ENCODE measurements at places on chromosomes 7 and 10. TPM values are rescaled to one million over a fixed set of nuclear protein-coding genes. Genes with fewer than 3 reads are reported as not detected.

DNA sequence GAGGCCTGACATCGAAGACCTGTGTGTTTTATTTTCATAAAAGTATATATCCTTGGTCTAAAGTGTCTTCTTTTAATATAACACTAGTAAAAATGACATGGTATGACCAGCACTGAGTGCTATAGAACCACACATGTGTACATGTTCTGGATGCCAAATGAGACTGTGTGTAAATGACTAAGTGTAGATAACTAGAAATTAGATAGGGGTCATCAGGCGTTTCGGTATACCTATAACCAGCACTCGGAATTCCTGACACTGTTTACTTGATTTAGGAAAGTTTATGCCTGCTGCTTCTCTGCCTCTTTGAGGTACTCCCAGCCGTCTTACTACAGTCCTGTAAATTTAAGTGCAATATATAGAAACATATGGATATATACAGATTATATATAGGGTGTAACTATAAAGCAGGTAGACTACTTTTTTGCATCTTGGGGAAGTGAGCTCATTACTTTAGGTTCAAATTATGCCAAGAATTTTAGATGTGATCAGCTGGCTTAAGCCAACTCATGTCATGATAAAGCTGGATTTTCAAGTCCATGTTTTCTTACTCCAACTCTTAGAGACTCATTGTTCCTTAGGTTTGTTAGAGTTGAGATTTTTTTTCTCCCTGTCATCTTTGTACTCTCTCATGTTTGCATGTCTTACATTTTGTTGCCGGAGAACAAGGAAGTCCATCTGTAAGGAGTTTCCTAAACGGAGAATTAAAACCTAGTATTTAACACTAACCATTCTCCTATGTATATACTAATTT lies 62.9 kb downstream of the KLHDC10 start:
- H3K27ac ChIP-seq, result no peak overlapping the region
- no peaks in the 10 kb centered on the region for H3K4me1 ChIP-seq
- DNase-seq, result no peak
- no peak overlapping the region for H3K4me3 ChIP-seq

GRCh38 chr7:75653651-75654050 lies 85.1 kb downstream of the HIP1 start:
- DNase-seq, result no peak
- H3K36me3 ChIP-seq, result no peaks in the 10 kb centered on the region
- peaks cover 18% of the 10 kb centered on the region for H3K4me1 ChIP-seq
- H3K27ac ChIP-seq, result no peak overlapping the region
- H3K4me3 ChIP-seq, result no peak overlapping the region

The KIF11 gene
- 42.6 TPM for total RNA-seq

DNA sequence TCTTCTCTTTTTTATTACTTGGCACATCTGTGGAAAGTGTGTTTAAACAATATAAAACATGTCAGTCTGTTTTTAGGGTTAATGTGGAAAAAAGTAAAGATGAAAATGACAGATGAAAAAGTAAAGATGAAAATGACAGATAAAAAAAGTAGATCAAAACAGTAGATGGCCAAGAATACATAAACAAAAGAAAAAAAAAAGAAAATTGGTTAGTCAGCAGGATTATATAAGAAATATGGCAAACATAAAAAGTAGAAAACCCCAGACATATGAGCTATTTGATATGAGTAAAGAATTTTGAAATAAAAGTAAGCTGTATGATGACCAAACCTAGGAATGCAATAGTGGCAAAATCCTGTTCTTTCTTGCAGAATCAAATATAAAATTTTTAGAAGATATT lies 365.7 kb upstream of the AKR1E2 start:
- no peak for DNase-seq
- H3K4me3 ChIP-seq, result no peak overlapping the region
- no peaks in the 10 kb centered on the region for H3K27me3 ChIP-seq
- no peaks in the 10 kb centered on the region for H3K36me3 ChIP-seq
- H3K4me1 ChIP-seq, result no peaks in the 10 kb centered on the region

- H3K4me1 ChIP-seq, result peaks cover 26% of the 10 kb centered on the region
- no peak overlapping the region for H3K27ac ChIP-seq
- no peaks in the 10 kb centered on the region for H3K27me3 ChIP-seq
- no peak overlapping the region for H3K4me3 ChIP-seq
These were observed 72.5 kb upstream of the GSDME start for GRCh38 chr7:24829787-24830186.

DNA sequence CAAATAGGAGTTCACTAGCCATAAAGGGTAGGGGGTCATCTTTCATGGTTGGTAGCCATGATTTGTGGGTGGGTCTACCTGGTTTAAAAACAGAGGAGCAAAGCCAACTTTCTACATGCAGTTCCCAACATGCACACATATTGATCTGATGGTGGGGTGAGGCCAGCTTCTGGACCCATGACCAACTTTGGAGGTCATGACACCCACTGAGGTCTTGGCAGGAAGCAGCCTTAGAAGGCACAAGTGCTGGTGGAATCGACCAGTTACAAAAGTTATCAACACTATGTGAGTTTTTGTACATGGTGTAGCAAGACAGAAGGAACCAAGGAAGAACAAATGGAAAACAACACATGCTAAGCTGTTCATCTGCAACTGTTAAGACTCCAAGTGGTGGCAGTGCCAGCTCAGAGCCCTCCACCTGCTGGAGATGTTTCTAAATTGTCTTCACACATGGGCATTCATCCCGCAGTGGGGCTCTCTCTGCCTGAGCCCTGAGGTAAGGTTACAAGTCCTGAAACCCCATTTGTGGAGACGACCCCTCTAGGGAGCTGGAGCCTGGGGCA lies 101.1 kb upstream of the TCF7L2 start:
- H3K27ac ChIP-seq, result no peak overlapping the region
- H3K4me1 ChIP-seq, result no peaks in the 10 kb centered on the region
- H3K4me3 ChIP-seq, result no peak overlapping the region
- H3K27me3 ChIP-seq, result peaks cover 5% of the 10 kb centered on the region
- DNase-seq, result no peak

The ANKRD1 gene
- 591 TPM for total RNA-seq

DNA sequence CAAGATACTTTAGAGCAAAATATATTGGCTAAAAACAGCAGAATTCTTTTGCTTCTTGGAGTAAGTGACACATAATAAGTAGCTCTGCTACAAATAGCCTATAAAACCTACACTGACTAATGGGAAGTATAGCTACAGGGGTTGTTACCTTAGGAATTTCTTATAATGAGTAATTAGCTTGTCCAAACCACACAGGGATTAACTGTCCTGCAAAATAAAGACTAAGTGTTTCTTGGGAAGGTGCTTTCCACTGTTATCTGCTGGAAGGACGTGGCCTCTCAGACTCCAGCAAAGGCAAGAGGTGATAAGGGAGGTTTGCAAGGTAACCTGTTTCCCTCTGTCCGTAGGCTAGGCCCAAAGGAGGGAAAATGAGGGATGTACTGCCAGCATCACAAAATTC lies 302.4 kb downstream of the DOCK4 start:
- H3K27ac ChIP-seq, result no peak overlapping the region
- DNase-seq, result no peak
- H3K27me3 ChIP-seq, result no peaks in the 10 kb centered on the region
- no peak overlapping the region for H3K4me3 ChIP-seq
- H3K36me3 ChIP-seq, result peaks cover 22% of the 10 kb centered on the region
- H3K4me1 ChIP-seq, result no peaks in the 10 kb centered on the region

The TUBB8 gene
- total RNA-seq, result not detected

The ICA1 gene
- total RNA-seq, result 47.1 TPM

GRCh38 chr10:1050554-1050953 lies 1.6 kb upstream of the IDI1 start:
- peaks cover 33% of the 10 kb centered on the region for H3K4me1 ChIP-seq
- H3K4me3 ChIP-seq, result peak overlapping the region; percentile 86
- H3K27me3 ChIP-seq, result no peaks in the 10 kb centered on the region
- no peak overlapping the region for H3K27ac ChIP-seq

DNA sequence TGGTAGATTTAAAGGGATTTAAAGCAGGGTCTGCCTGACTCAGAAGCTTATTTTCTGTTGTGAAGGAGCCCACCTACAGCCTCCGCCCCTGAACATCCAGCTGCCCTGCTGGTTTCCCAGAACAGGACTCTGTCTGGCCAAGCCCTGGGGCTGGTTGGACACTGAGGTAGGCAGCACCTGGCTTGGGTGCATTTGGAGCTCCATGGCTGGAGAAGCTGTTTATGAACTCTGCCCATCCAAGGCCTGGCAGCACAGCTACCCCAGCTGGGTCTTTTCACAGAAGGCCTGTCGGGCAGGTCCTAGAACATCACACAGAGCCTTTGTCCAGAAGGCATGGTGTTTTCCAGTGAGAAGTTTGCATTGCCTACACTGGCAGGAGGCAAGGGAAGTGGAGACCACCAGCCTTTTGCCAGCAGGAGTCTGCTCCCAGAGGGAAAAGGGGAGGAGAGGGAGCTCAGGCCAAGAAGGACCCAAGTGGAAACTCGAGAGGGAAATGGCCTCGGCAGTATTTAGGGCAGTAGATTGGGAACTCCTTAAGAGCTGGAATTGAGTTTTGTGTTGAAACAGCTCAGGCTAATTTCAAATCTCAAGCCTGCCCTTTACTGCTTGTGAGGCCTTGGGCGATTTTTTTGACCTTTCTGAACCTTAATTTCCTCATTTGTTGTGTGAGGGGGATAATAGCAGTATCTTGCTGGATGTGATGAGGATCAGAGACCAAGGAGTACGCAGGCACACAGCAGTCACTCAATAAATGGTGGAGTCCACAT lies 12.3 kb upstream of the PDCD4 start:
- no peaks in the 10 kb centered on the region for H3K36me3 ChIP-seq
- no peak overlapping the region for H3K27ac ChIP-seq
- DNase-seq, result no peak
- H3K4me1 ChIP-seq, result no peaks in the 10 kb centered on the region
- H3K4me3 ChIP-seq, result no peak overlapping the region
- H3K27me3 ChIP-seq, result peaks cover 2% of the 10 kb centered on the region

The ARHGEF35 gene
- total RNA-seq, result 0.82 TPM

GRCh38 chr10:27197980-27198620 lies 42.5 kb downstream of the ACBD5 start:
- no peak overlapping the region for H3K27ac ChIP-seq
- H3K4me1 ChIP-seq, result no peaks in the 10 kb centered on the region
- peaks cover 3% of the 10 kb centered on the region for H3K36me3 ChIP-seq
- no peaks in the 10 kb centered on the region for H3K27me3 ChIP-seq
- no peak overlapping the region for H3K4me3 ChIP-seq
- no peak for DNase-seq

The ATG9B gene
- total RNA-seq, result not detected

DNA sequence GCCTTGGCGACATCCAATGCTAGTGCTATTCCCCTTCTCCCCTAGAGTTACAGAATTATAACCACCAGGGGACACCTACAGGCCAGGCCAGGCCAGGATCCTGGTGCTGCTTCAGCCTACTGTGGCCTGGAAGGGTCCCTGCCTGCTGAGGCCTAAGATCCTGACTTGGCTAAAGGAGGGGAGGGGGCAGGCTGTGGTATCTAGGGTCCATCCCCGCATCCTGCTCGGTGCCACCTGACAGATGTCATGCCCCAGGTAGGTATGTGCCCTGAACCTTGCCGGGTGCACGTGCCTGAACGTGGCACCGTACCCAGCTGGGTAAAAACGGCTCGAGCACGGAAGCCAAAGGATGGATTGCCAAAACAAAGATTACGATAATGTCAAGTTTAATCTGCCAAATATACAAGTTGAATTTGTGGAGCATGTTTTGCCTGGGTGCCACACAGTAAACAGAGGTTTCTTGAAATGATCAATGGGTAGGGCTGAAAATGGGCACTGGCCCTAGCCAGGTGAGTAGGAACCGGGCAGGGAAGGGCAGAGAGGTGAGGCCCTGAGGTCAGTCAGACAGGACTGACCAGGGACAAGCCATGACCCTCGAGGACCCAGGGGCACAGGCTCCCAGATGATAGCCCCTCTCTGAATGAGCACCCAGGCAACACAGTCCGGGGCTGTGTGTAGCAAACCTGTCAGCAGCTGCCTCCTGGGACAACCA lies 12.6 kb downstream of the PDAP1 start:
- DNase-seq, result no peak
- H3K4me3 ChIP-seq, result no peak overlapping the region
- H3K36me3 ChIP-seq, result peaks cover 60% of the 10 kb centered on the region
- H3K4me1 ChIP-seq, result peaks cover 16% of the 10 kb centered on the region

DNA sequence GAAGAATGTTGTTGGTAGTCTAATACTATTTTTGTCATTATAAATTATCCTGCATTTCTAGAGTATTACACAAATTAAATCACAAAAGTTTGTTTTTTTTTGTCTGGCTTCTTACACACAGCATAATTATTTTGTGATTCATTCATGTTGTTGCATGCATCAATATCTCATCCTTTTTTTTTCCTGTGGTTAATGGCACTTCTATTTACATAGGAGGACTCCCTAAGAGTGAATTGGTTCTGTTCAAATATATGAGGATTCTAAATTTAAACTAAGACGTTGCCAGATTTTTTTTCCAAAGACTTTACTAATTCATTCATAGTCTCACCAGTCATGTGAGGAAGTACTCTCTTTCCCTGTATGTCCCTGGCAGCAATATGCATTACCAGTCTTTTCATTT lies 303.3 kb downstream of the GPR37 start:
- H3K27ac ChIP-seq, result no peak overlapping the region
- no peaks in the 10 kb centered on the region for H3K36me3 ChIP-seq
- no peaks in the 10 kb centered on the region for H3K4me1 ChIP-seq
- H3K27me3 ChIP-seq, result no peaks in the 10 kb centered on the region

The DLD gene
- total RNA-seq, result 61.7 TPM

- H3K27ac ChIP-seq, result no peak overlapping the region
- H3K4me3 ChIP-seq, result no peak overlapping the region
- no peak for DNase-seq
- no peaks in the 10 kb centered on the region for H3K4me1 ChIP-seq
These were observed 39.7 kb downstream of the JAKMIP3 start for GRCh38 chr10:132105302-132105995.

DNA sequence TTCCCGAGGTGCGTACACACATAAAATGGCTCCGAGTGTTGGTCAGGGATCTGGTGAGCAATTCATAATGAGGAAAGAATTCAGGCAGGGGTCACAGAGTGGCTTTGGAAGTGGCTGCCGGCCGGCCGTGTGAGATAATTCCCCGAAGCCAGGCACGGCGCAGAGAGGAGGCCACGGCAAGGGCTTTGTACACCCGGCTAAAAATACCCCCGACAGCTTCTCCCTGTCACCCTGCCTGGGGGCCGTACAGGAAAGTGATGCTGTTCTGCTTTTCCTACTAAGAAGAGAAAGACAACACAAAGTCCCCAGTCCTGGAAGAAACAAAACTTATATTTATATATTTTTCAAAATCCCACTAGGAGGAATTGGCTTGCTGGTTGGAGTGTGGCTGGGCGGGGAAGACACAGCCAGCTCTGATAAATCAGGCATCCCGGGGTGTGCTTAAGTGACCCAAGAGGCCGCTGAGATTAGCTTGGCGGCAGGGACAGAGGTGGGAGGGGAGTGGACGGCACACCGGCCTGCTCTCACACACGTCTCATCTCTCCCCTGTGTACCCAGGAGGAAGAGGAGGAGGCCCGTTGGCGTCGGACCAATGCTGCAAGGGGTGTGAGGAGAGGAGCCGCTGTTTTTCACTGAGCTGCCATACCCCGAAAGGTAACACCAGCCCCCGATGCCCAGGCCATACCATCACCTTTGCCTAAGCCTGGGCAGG lies 70.5 kb downstream of the ZMIZ1 start:
- H3K36me3 ChIP-seq, result peaks cover 13% of the 10 kb centered on the region
- no peaks in the 10 kb centered on the region for H3K27me3 ChIP-seq
- no peak overlapping the region for H3K4me3 ChIP-seq
- H3K4me1 ChIP-seq, result peaks cover 35% of the 10 kb centered on the region
- H3K27ac ChIP-seq, result no peak overlapping the region

The KBTBD2 gene
- 36.6 TPM for total RNA-seq

GRCh38 chr10:37549054-37549453 lies 308.4 kb downstream of the ZNF248 start:
- H3K27me3 ChIP-seq, result no peaks in the 10 kb centered on the region
- no peak for DNase-seq
- H3K36me3 ChIP-seq, result no peaks in the 10 kb centered on the region
- no peak overlapping the region for H3K4me3 ChIP-seq

All from endothelial cell of umbilical vein (primary cell).